ENCODE measurements at places on chromosomes 3 and 15. TPM values are rescaled to one million over a fixed set of nuclear protein-coding genes. Genes with fewer than 3 reads are reported as not detected.

The FOXB1 gene
- total RNA-seq = not detected

The BFSP2 gene
- not detected for total RNA-seq

The RNF13 gene
- 109 TPM for total RNA-seq

The STX19 gene
- not detected for total RNA-seq

The ULK4 gene
- 23.9 TPM for total RNA-seq

The HYAL1 gene
- under 0.01 TPM for total RNA-seq

The PRTG gene
- total RNA-seq = 4.7 TPM

The AADAC gene
- total RNA-seq = not detected

The ARNT2 gene
- total RNA-seq = 30.0 TPM

The ANKRD34C gene
- total RNA-seq = not detected

The SCAANT1 gene
- total RNA-seq = not detected

The LSAMP gene
- 3.3 TPM for total RNA-seq

The DPPA2 gene
- not detected for total RNA-seq

The POTEB gene
- total RNA-seq = not detected
